Cortex of kidney (tissue), 1 donor: ENCODE measurements at places on chromosomes 1 and 21.

DNA sequence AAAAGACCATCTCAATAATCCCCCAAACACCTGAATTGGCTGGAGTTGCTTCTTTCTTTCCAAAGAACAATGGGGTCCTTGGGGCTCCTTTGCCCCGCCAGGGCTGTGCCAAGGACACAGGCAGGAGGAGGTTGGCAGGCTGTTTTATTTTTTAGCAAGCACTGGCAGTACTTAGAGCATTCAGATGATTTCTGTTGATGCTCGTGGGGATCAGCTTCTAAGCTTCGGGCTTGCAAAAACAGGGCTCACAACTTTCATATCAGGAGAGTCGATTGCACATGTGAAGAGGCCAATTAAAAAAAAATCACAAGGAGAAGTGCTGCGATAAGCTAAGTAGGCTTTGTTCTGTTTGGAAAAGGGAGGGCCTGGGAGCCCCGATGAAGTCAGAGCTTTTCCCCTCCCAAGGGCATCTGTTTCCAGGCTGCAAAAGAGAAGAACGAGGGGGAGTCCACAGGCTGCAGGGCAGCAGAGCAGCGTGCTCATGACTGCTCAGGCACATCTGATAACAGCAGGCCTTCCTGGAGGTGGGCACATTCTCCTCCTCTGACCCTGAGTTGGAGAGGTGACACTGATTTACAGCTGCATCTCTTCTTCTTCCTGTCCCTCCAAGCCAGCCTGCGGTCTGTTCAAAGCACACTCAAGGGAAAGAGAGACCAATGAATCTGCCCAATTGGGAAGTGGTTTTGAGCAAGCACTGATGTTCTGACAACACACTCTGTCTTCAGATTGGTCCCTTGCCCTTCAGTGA lies 27.3 kb upstream of the BCAR3 start:
- DNase-seq: no peak

- no peak for DNase-seq
Measured at GRCh38 chr1:232226197-232226712, 403.7 kb downstream of the SIPA1L2 start.

- no peak for DNase-seq
Measured at GRCh38 chr1:46466477-46467182, 23.0 kb upstream of the DMBX1 start.

GRCh38 chr1:83742446-83742845 lies 256.5 kb downstream of the TTLL7 start:
- no peak for DNase-seq

- DNase-seq: no peak
Measured at GRCh38 chr1:197674286-197674685, 101.0 kb downstream of the DENND1B start.
